Activated effector memory CD4-positive, alpha-beta T cell treated with anti-CD3 and anti-CD28 coated beads, Interleukin-2, amount 50 U/mL, for 16 hours (primary cell): ENCODE measurements at places on chromosomes 11 and 22.

- DNase-seq = no peak
Measured at GRCh38 chr11:12832480-12833224, 158.4 kb downstream of the TEAD1 start.

- no peak for DNase-seq
Measured at GRCh38 chr11:34924714-34925113, 8.3 kb downstream of the PDHX start.

- DNase-seq = no peak
Measured at GRCh38 chr11:14273895-14274294, 85.1 kb downstream of the RRAS2 start.

GRCh38 chr11:71266114-71266833 lies 13.9 kb upstream of the SHANK2 start:
- DNase-seq = peak; percentile 42

GRCh38 chr11:42021911-42022310 lies 562.5 kb upstream of the LRRC4C start:
- no peak for DNase-seq

DNA sequence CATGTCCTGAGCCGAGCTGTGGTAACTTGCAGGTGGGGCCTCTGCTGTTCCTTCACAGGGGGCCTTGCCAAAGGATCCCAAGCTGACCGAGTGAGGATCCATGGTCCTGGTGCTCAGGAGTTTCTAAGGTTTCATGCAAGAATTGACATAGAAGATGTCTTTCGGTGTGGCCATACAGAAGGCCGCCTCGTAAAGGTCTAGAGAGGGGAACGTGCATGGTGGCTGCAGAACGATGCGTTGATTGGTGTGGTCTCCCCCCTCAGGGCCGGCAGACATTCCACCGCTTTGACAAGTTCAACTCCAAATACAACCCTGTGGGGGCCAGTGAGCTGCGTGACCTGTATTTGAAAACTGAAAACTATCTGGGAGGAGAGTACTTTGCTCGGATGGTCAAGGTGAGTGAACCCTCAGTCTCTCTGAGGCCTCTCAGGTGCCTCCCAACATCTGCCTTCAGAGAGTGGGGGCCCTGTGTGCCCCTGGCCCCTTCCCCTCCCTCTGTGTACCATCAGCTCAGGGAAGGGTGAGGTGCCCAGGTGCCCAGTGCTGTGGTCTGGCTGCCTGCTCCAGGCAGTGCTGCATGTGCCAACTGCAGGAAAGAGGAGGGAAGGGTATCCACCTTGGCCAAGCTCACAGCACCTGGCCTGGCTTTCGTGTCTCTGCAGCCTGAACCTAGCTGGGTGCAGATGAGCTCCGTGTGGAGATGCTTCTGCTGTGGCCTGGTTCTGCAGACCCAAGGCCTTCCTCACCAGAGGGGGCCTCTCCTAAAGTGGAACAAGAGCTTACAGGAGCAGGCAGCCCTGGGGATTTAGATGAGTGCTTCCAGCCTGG lies 39.8 kb downstream of the AMPD3 start:
- DNase-seq = peak; percentile 55

- DNase-seq = no peak
Measured at GRCh38 chr11:21814169-21814568, 378.7 kb upstream of the ANO5 start.

- no peak for DNase-seq
Measured at GRCh38 chr22:17888855-17889254, 114.6 kb upstream of the BID start.

DNA sequence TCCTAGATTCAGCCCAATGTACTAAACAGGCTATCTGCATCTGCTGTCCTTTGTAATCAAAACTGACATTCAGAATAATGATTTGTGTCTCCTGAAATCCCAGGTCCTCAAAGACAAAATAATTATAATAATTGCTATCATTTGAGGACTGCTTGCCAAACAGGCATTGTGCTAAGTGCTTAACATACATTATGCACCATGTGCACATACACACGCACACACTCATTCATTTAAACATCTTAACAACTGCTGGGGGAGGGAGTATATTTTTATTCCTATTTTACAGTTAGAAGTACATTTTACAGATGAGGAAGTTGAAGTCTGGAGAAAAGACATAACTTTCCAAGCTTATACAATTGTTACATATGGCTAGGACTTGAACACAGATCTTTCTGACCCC lies 308.0 kb upstream of the ZC3H12C start:
- no peak for DNase-seq

DNA sequence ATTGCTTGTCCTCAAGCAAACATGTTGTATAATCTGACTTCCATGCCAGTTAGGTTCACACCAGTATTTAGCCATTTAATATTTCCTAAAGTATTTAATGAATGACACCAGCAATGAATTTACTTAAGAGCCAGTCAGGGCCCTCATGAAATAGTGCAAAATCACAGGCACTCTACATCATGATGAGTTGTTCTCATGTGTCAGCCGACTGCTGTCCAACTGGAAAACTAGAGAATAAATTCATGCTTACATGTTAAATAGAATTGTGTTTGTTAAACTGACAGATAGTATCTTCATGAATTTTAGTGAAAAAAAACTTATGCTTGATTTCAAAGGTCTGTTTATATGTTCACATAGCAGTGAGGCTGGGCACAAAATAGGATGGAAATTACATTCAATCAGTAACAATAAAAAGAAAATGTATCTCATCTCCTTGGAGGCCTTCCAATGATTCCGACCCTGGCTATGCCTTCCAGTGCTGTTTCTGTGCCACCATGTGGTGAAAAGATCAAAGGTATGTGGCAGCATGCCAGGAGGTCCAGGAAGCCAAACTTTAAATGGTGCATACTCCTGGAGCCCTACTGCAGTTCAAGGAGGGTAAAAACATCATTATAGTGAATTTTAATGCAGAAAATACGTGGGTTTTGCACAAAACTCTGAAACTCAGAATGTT lies 45.2 kb downstream of the CTSC start:
- no peak for DNase-seq
